NCI-H1417 (cell line): ENCODE measurements at places on chromosomes 7 and 10.

GRCh38 chr7:142100634-142101033, 10.9 kb upstream of the MGAM2 start:
- no peak for DNase-seq

GRCh38 chr10:13750299-13751190, 163.8 kb downstream of the PRPF18 start:
- peak; percentile 23 for DNase-seq

- DNase-seq, result no peak
These were observed 594.9 kb downstream of the INHBA start for GRCh38 chr7:41107938-41108448.

- DNase-seq, result no peak
These were observed 32.1 kb downstream of the ADCYAP1R1 start for GRCh38 chr7:31084226-31084625.

DNA sequence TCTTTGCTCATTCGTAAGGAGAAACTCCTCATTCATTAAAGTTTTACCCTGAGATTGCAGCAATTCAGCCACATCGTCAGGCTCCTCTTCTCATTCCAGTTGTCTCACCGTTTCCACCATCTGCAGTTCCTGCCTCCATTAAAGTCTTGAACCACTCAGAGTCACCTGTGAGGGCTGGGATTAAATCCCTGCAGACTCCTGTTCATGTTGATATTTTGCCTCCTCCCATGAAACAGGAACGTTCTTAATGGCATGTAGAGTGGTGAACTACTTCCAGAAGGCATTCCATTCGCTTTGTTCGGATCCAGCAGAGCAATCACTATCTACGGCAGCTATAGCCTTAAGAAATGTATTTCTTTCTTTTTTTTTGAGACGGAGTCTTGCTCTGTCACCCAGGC, 96.5 kb upstream of the FAM20C start:
- no peak for DNase-seq

DNA sequence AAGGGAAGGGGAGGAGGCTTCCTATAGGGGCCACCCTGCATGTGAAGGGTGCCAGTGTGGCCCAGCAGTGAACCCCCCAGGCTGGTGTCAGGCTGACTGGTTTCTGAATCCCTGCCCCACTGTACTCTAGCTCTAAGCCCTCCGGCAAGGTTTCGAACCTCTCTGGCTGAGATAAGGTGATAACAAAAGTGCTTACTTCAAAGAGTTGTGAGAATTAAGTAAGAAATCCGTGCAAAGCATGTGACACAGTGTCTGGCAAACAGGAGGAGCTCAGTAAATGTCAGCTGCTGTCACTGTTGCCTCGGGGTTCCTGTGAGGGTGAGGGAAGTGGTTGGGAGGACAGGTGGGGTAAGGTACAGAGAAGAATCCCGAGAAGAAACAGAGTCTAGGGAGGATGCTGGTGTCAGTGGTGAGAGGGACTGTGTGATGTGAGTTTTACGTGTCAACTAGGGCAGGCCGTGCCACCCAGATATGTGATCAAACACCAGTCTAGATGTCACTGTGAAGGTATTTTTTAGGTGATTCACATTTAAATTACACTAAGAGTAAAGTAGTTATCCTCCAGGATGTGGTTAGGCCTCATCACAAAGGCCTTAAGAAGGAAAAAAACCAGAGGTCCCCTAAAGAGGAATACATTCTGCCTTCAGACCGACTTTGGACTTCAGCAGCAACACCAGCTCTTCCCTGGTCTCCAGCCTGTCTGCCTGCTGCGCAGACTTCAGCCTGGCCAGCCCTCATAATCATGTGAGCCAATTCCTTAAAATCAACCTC, 64.4 kb downstream of the BPGM start:
- no peak for DNase-seq

DNA sequence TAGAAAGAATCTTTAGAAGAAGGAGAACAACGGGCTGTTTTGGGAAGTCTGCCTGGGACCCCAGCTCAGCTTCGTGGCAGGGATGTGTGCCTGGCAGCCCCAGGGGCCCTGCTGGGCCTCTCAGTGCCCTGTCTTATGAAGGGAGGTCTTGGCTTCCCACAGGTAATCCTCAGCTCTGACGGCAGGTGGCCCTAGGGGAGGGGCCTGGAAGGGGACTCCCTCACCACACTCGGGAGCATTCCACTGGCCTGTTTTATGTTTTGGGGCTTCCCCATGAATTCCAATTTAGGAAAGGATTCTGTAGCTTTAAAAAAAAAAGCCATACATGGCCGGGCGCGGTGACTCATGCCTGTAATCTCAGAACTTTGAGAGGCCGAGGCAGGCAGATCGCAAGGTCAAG, 3.0 kb upstream of the DMBT1 start:
- DNase-seq, result no peak

- DNase-seq, result no peak
These were observed 4.2 kb downstream of the GTPBP4 start for GRCh38 chr10:992467-992866.

GRCh38 chr10:98090822-98091221, 43.6 kb upstream of the R3HCC1L start:
- DNase-seq, result no peak

- no peak for DNase-seq
These were observed 190.8 kb downstream of the GATA3 start for GRCh38 chr10:8245131-8245813.

DNA sequence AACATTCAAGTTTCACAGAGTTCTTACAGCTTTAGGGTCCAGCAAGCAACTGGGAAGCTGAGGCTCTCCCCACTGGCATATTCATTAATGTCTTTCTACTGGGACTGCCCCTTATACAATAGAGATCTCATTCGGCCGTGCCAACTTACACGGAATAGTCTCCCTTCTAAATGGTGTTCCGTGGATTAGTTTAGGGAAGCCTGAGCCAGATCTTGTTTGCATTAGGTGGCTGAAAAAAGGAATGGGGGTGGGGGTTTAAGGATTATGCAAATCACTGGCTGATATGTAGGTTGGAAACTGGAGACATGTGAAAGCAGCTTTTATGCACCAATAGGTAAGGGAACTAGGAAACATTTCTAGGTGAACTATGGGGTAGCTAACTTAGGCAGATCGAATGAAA, 218.3 kb downstream of the TRIL start:
- DNase-seq, result no peak

DNA sequence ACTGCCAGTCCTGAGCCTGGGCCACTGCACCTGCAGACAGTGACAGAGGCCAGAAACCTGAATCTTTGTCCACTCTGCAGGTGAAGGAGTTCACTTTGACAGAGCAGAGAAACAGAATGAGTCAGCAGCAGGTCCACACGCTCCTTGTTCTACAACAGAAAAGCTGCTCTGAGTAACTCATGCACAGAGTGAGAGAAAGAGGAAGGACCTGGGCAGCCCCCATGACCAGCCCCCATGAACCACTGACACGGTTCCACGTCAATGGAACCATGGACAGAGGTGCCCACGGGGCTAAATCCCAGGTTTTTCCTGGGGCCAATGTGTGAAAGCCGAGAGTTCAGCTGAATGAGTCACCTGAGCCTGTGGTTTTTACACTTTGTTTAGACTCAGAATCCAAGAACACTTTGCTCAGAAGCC, 40.8 kb upstream of the CTBP2 start:
- DNase-seq, result no peak

- DNase-seq, result no peak
These were observed 193.1 kb downstream of the COBL start for GRCh38 chr7:51123322-51124019.

DNA sequence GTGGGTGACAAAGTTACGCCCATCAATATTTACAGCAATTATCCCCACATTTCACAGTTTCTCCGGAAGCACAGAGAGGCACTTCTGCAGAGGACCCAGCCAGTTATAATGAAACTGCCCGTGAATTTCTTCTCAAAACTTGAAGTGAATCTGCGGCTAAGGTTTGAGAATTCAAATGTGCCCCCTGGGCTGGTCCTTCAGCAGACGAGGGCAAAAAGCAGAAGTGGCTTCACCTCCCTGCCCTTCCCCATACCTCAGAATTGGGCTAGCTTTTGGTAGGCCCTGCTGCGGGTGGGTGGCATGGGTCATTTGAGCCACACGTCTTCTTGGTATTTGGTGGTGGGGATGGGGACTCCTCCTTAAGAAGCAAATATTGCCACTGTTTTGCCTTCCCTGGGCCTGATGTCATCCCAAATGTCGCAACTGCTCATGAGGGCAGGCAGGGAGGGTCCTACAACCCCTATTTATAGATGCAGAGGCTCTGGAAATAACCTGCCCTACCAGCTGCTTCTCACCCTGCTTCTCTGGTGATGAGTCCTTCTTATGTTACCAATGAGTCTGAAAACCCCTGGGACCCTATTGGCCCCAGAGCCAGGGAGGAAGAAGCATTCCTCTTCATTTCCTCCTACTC, 16.6 kb upstream of the WDFY4 start:
- no peak for DNase-seq
